ENCODE measurements at places on chromosomes 11 and 22.

GRCh38 chr11:33885338-33886005 is 6.4 kb downstream of the LMO2 start:
- DNase-seq, result no peak

DNA sequence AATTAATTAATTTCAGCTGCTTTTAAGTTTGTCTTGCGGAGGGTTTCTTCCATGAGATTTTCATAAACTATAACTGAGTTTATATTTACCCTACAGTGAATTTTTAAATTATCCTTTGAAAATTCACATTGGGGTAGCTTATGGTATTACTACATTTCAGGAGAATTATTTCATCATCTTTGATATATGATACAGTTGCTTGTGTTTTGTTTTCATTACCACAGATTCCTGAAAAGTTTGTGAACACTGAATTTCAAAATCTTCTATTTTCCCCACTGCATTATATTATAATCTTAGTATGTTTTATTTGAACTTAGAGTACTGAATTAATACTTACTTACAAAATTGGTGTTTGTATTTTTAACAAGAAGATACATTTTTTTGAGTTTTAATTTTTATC is 24.4 kb downstream of the METTL15 start:
- no peak for DNase-seq

- no peak for DNase-seq
Measured at GRCh38 chr22:50737728-50738648, at the start of gene ACR. ACR (plus strand) TSS chr22:50738204; CDS start chr22:50738236, 32 bp downstream.

- DNase-seq, result no peak
Measured at GRCh38 chr11:71082454-71082853, 169.9 kb downstream of the SHANK2 start.

GRCh38 chr11:93504110-93505095 is 38.8 kb downstream of the SMCO4 start:
- DNase-seq, result no peak

DNA sequence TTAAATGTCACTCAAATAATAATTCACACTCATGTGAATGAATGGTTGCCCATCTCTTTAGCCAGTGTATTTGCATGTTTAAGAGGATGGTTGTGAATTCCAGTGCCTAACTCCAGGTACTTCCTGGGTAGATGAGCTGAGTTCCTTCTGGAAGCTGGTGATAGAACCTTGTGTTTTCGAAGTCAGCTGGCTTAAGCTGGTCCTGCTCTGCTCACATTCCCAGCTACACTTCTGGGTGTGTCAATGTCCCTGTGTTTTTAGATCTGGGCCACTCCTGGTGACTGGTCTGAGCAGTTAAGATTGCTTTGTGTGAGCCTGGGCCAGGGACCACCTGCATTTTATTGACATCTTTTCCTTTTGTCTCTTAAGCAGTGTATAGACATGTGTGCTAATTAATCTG is 10.6 kb downstream of the TEAD1 start:
- DNase-seq, result no peak

DNA sequence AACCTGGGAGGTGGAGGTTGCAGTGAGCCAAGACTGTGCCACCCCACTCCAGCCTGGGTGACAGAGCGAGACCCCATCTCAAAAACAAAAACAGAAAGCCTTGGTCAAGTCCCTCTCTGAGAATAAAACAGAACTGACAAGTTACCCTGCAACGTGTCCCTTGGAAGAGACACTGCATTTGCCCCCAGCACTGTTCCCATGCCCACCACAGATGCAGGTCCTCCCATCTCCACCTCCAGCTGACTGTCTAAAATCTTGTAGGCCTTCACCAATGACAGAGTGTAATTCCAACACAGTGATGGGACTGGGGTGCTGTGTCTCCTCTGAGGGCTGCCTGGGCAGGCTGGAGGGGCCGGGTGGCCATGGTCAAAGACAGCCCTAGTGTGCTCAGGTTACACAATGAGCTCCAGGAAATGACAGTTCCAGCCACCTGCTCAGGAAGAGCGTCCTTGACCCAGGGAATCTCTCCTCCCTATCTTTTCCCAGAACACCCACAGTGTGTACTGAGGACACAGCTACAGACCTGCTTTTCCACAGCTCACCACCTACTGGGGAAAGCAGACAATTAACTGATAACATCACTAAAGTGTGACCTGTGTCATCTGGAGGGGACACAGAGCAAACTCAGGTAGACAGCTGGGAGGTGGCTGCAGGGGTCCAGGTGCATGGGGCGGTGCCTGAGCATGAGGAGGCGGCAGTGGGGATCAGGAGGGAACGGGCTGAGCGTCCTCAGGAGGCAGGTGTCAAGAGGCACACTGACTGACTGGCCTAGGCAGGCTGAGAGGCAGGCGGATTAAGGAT is 56.4 kb downstream of the ARFGAP3 start:
- no peak for DNase-seq

DNA sequence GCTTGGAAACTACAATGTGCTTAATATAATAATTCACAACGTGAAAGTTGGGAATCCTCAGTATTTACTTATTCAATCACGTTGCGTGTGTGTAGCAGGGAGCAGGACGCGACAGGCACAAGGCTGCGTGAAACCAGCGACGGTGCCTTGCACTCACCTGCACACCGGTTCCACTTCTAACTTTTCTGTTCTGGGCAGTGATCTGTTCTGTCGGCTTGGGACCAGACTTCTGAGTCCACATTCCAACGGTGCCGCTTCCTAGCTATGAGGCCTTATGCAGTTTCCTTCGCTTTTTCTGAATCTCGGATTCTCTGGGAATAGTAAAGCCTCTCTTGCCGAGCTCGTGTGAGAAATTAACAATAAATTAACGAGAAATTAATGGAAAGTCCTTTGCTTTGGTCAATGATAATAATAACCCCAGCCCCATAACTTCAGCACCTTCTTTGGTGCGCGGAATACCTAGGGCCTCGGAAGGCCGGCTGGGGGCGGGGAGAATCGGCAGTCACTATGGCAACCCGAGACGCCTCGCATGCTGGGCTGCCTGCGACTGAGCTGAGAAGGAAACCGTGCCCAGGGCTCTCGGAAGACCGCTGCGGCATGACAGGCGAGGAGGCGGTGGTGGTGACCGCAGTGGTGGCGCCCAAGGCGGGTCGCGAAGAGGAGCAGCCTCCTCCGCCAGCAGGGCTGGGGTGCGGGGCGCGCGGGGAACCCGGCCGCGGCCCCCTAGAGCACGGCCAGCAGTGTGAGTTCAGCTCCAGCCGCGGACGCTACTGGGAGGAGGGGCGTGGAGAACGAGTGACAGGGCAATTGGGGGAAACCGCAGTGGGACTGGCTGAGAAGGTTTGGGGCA is at the start of gene C11orf97:
Gene C11orf97 (plus strand): TSS at position 530 of the 850 bp plus-strand sequence. CDS start 68 bp downstream, at position 598.
- DNase-seq, result peak; percentile 44

- DNase-seq, result no peak
Measured at GRCh38 chr11:17554487-17554886, 7.4 kb downstream of the OTOG start.

DNA sequence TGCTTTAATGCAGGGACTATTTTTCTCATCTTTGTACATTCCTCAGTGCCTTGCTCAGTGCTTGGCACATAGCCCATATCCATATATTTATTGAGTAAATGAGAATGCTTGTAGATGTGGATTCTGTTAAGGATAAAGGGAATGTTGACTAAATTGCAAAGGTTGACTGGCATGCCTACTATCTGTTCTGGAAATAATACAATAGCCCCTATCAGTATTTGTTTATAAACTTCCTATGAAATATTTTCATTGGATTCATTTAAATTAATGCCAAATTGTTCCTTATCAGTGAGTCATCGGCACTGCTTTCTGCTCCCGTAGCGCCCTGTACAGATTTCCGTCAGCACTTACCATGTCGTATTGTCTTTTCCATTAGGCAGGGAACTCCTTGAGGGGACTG is 8.0 kb downstream of the RNF121 start:
- no peak for DNase-seq

- no peak for DNase-seq
Measured at GRCh38 chr22:43153899-43154298, 2.5 kb downstream of the TSPO start.

DNA sequence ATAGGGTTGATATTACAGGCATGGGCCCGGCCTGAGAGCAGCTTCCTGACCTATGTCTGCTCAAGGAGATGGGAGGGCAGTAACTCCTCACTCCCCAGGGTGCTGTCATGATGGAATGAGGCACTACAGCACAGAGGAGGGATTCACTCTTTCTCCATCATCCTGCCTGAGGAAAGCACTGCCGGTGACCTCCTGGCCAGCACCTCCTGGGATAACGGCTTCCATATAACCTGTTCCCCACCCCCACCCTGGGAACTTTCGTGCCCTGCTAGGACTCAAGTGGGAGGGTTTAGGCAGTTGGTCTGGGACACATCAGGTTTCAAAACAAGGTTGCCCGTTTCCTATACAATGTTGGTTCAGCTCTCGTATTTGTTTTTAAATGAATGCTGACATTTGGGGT is 42.7 kb upstream of the MN1 start:
- DNase-seq, result no peak

GRCh38 chr11:11142430-11142829 is 210.6 kb downstream of the CSNK2A3 start:
- no peak for DNase-seq

DNA sequence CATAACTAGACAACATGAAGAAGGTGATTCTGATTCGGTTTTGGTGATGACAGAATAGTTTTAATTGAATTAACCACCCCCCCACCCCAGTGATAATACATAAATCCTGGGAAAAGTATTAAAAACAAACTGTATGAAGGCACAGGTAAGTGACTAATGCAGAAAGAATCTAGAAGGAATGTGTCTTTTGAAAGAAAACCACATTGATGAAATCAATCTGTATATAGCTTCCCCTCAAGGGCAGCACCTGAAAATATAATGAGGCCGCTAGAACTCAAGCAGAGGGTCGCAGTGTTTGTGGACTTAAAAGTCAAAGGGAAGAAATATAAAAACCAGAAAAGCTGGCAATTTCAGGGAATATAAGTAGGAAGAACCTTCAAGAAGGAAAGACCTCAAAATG is 580.5 kb upstream of the CHORDC1 start:
- no peak for DNase-seq

- DNase-seq, result no peak
Measured at GRCh38 chr11:96358321-96358720, 15.3 kb upstream of the MAML2 start.

GRCh38 chr22:29121124-29121523 is 48.3 kb downstream of the KREMEN1 start:
- DNase-seq, result no peak

DNA sequence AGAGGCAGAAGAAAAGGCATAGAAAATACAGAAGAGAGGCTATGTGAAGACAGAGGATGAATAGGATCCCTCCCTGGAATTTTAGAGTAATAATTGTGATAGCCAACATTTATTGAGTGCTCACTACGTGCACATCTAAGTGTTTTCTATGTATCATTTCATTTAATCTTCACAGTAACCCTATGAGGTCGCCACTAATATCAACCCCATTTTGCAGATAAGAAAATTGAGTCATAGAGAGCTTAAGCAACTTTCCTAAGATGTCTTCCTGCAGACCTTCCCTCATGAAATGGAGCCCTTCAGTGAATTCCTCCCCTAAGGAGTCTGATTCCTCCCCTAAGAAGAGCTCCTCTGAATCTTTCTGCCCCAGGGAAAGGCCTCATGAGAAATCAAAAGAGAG is 38.1 kb downstream of the RRP8 start:
- DNase-seq, result no peak

DNA sequence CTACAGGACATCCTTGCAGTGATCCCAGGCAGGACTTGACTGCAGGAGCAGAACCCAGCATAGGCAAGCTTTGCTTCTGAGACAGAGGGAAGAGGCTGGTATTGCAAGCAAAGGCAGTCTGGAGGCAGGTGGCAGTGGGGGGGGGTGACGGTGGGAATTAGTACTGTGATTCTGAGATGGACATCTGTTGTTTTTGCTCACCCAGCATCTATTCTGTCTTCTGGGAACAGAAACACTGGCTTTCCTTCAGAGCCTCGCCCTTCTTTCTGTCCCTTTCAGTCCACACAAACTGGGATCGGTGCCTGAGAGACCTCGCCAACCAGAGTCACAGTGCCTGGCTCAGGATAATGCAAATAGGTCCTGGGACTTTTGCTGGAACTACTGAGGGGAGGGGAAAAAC is 31.2 kb upstream of the RASL10A start:
- DNase-seq, result no peak

DNA sequence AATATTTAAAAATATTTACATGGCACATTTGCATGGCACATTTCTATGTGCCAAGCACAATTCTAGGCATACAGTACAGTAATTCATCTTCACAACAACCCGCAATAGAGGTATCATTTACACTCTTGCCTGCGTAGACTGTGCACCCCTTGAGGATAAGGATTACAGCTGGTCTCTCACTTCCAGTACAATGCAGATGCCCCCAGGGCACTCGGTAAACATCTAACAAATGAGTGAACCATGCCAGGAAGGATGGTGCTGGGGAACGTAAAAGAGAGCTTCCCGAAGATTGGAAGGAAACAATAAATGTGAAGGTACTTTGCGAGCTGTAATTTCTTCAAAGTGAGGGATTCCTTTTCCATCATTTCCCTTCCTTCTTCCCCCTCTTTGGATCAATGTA is 1.3 kb downstream of the PRPF19 start:
- no peak for DNase-seq

All from T-helper 2 cell (primary cell).